ENCODE measurements at places on chromosomes 16 and 17.

- DNase-seq: no peak
Measured at GRCh38 chr16:87954826-87955225, 3.6 kb downstream of the BANP start.

- DNase-seq: no peak
Measured at GRCh38 chr17:77436481-77436880, 295.7 kb downstream of the SEC14L1 start.

DNA sequence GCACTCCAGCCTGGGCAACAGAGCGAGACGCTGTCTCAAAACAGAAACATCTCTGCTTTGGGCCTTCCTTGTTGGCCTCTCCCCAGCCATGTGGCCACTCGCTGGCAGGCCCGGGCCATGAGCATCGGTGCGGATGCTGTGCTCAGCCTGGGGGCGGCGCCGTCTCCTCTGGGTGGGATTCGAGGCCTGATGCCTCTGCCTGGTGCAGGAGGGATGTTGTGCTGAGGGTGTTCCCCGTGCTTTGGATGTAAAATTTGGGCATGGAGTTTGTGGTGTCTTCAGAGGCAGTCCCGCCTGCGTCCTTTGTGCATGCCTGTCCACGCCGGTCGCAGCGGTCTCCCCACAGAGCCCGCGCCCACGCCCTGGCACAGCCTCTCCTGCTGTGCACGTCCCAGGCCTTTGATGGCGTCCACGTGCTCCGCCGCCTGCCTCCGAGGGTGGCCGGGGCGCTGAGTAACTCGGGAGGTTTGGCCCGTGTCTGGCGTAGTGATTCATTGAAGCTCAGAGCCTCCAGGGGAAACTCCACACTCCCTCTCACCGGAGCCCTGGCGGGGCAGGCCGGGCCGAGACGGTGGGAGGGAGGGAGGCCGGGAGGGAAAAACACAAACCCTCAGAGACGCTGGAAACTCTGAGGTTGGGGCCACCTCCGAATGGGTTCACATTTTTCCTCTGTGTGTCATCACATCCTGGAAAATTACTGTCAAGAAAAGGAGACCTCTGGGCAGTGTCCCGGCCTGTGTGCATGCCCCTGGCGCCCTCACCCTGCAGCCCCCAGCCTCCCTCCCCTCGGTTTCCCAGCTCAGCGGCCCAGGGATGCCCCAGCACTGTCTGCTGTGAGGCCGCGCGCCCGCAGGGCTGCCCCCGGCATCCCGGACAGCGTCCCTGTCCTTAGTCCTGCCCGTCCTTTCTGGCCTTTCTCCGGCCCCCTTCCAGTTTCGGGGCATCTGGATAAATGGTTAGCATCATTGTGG is 19.0 kb downstream of the CENPX start:
- DNase-seq: peak; percentile 77

DNA sequence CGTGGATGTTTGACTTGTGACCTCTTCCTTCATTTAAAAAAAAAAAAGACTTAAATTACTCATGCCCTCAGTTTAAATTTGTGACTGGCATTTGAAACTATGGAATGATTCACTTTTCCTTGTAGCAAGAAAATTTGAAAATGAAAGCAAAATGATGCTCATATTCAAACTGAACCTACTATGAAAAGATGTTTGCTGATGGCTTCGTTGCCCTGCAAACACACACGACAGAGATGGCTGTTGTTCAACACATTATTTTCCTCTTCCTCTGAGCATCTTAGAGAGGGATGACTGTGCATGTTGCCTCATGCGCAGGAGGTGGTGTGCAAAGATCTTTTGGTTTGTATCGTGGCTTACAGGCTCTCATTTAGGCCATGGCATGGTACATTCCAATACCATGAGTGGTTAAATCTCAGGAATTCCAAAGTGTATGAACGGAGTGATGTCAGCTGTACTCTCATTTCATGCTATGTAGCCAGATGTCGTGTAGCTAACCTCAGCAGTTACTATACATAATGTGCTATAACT is 164.5 kb downstream of the PRKCA start:
- no peak for DNase-seq

DNA sequence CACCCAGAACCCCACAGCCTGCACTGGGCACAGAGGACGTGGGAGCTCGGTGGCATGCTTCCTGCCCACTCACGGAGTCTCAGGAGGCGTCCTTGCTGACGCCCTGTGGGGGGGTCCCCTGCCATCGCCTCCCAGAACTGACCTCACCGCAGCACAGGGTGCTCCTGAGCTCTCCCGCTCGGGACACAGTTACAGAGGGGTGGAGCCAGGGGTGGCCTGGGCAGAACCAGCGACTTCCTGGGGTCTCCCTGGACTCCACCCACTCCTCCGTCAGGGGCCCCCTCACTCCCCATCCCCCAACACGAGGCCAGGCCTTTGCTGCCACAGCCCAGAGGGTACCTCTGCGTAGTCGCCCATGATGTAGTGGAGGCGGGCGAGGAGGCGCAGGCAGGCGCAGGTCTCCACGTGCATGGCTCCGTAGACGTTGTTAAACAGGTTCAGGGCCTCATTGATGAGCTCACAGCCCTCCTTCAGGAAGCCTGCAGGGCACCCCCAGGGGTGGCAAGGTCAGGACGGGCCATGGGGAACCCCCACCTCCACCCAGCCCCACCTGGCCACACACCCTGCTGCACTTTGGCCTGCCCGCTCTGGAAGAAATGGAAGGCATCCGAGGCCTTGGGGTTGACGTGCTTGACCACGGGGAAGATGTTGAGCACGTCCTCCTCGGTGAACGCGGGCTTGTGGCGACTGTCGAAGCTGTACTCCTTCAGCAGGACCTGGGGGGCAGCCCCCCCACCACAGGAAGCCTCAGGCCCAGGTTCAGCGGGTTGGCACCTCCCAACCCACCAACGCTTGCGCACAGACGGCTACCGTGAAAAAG is 17.8 kb downstream of the CLUH start:
- no peak for DNase-seq

- no peak for DNase-seq
Measured at GRCh38 chr16:68475071-68475470, 26.8 kb upstream of the SMPD3 start.

- DNase-seq: no peak
Measured at GRCh38 chr17:39671651-39672521, 3.6 kb downstream of the PNMT start.

DNA sequence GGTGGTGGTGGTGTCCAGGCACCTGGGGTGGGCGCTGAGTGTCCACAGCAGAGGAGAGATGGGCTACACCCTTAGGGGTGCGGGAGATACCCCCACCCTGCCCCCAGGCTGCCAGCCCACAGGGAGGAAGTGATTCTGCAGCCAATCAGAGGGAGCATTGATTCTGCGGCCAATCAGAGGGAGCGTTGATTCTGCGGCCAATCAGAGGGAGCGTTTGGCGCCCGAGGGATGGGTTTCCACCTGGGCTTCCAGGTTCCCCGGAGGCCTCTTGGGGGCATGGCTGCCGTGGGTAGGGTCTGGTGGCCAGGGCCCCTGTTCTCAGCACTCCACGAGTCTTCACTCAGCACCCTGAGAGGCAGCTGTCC is 28.2 kb upstream of the ACSF3 start:
- DNase-seq: no peak

DNA sequence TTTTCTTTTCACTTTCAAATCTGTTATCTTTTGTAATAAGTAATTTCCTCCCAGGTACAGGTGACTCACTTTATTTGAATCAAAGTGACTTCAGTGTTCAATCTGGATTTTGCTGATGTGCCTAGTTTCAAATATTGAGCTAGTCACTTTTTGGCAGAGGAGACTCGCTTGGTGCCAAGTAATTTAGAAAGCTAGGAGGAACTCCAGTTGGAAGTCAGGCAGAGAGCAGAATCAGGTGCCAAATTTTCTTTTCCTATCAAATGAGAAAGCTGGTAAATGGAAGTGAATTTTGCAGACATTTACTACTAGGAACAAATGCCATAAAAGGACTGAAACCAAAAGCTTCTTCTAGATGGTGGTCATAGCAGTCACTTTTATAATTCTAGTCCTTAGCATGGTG is 656.0 kb upstream of the KIF2B start:
- no peak for DNase-seq

- no peak for DNase-seq
Measured at GRCh38 chr17:66369830-66370229, 67.4 kb downstream of the PRKCA start.

GRCh38 chr16:79053577-79053976 is 547.0 kb downstream of the MAF start:
- no peak for DNase-seq

DNA sequence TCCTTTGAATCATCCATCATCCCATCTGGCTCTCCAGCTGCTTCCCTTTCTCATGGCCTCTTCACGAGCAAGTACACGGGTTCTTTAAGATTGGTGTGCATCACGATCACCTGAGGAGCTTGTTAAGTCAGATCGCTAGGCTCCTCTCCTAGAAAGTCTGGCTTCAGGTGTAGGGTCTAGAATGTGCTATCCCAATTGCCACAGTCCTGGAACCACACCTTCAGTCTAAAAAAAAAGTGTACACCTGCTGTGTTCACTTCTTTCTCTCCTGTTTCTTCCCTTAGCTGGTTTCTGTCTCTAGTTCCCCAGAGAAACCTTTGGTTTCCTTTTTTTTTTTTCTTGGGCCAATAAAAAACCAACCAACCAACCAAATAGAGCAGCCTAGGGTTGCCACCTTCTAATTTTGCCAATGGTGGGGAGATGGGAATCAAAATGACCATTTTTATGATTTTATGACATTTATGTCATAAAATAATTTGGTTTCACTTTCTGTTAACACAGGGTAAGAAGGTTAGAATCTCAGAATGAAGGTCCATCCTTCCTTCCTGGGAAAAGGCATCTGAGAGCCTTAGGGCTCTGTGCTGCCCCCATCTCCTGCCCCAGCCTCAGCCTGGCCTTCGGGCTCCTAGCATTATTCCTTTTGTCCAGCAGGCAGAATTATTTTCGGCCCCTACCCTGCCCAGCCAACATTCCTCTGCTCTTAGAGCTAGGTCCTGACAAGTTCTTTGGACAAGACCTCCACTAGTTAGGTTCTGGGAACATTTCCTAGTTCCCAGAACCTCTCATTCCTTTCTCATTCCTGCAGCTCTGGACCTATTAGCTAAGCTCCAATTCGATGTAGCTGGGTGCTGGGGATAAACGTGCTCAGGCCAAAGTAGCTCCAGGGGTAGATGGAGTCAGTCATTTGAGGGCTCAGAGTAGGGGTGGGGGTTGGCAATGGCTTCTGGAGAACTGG is 1.9 kb upstream of the GGT6 start:
- DNase-seq: no peak

- no peak for DNase-seq
Measured at GRCh38 chr16:58753711-58754134, 19.6 kb upstream of the GOT2 start.

DNA sequence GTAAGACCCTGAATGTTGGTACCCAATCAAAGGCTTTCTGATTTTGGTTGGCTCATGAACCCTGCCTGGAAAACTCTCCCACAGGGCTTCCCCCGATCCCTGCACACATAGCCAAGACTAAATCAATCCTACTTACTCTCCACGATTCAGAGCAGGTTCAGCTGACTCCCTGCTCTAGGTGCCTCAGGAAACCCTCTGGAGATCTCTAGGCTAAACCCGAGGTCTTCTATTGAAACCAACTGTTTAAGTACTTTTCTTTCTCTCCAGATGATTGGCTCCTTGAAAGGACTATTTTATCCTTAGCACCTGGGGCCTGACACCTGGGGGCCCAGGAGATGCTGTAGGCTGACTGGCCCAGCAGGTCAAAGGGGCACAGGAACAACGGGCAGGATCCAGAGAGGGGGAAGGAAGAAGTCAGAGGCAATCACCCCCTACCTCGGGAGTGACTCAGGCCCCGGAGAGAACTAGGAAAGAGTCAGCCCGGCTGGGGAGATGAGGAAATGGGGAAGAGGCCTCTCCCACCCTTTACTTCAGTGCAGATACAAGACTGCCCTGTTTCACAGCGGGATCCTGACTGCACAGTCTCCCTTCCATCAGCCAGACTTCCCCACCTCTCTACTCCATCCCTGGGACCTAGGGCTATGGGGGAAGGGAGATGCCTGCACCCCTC is 2.0 kb downstream of the TBC1D10B start:
- DNase-seq: no peak
